Central memory CD8-positive, alpha-beta T cell (primary cell): ENCODE measurements at places on chromosomes 5 and 9.

DNA sequence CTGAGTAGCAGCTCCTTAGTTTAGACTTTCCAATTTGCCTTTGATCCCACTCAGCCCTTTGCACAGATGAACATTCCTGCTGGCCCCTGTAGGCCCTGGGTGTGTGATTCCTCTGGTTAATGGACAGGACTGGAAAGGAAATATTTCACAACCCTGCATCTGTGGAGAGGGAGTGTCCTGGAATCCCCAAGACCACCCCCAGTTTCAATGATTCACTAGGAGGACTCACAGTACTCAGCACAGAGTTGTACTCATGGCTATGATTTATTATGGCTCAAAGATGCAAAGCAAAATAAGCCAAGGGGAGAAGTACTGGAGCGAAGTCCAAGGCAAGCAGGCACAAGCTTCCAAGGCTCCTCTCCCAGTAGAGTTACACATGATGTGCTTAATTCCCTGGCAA is 42.4 kb upstream of the TJP2 start:
- DNase-seq: no peak

DNA sequence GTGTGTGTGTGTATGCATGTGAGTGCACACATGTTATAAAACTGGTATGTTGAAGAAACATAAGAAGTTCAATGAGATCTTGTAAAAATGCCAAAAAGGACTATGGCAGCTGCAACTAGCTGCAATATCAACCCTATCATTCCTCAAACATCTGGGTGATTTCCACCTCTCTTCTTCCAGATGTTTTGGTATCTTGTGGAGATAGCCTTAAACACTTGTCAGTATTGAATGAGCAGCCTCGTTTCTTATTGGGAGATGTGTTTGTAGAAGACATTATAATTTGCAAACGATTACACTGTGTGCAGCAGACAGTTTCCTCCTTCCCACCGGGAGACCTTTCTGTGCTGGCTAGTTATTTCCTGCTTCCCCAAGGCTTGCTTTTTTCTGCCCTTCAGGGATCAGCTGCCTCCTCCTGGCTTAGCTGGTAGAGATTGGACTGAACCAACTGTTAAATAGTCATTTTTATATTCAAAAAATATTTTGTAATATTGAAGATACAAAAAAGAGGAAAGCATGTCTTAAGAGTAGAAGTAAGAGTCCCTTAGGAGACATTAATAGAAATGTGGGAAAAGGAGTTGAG is 168.4 kb upstream of the MPDZ start:
- no peak for DNase-seq

DNA sequence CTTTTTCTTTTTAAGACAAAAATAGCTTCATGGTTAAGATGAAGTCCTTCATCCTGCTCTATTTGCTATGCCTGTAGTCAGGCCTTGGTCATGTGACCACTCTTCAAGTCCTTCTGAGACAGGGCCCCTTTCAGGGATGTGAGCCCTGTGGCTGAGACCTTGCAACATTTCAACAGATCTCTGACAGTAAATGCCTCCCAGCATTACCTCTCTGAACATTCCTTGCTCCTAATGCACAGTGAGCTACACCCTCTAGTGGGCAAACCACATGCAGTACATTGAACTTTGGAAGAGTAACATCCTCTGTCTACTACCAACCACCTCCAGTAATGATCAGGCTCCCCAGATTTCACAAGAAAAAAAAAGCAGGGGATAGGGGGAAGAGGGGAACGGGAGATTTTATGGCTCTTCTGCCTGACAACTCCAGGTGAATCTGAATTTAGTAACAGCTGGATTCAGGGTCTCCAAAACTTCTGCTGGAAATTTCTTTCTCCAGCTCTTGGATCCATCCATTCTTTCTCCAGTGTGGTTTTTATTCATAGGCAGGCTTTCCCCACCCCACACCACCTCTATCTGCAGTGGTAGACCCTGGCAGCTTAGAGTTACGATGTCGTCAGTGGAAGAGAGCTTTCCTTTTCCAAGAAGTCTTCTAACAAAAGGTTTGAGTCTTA is 8.9 kb upstream of the FBXO38 start:
- DNase-seq: no peak

DNA sequence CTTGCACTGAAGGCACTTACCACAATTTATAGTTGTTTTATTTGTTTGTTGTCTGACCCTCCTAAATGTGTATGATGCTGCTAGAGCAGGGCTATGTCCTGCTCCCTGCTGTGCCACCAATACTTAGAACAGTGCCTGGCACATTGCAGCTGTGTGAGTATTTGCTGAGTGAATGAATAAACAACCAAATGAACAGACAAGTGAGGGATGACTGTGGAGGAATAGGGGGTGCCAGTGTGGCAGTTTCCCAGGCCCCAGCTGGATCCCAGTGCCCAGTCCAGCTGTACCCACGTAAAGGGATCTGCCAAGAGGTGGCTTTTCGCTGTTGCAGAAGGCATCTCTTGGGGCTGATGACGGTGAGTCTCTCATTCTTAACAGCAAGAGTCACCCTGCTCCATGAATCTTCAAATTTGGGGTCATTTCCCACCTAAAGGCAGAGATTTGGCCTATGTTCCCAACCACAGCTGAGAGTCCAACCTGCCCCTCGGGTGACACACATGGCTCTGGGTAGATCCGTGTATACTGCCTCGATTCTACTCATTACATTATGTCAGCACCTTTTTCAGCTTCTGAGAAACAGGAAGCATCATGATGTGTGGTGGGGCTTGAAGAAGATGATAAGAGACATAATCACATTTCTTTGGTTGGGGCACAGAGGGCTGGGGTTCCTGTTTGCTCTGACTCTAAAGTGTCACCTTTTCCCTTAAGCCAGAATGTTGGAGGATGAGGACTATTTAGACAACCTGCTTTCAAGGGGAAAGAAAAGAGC is 14.3 kb downstream of the IL5 start:
- DNase-seq: no peak

- DNase-seq: no peak
Observed at GRCh38 chr9:33166231-33167083, 679 bp downstream of the B4GALT1 start.

DNA sequence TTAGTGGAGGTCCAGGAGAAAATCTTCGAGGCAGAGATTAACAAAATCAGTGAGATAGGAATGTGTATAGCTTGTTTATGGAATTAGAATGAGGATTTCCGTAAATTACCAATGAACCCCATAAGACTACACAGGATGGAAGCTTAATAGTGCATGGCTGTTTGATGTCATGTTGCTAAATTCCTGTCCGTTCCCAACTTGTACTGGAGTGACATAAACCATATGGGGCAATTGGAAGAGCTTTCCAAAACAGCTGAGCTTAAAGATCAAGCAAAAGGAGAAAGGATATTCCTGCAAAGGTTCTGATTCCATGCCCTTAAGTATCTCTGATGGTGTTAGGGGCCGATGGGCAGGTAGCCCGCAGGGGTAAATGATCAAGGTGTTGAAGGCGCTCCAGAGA is 17.4 kb downstream of the GLE1 start:
- DNase-seq: no peak

GRCh38 chr9:96688745-96689464 is 33.8 kb upstream of the PRXL2C start:
- DNase-seq: no peak

- no peak for DNase-seq
Observed at GRCh38 chr5:62650197-62650596, 71.6 kb downstream of the LRRC70 start.

- no peak for DNase-seq
Observed at GRCh38 chr9:108980893-108981292, 32.4 kb downstream of the CTNNAL1 start.
